ENCODE measurements at places on chromosomes 1 and 21.

- no peak for DNase-seq
Measured at GRCh38 chr1:108767708-108768107, 21.2 kb downstream of the STXBP3 start.

- DNase-seq, result no peak
Measured at GRCh38 chr1:3690282-3691065, 38.2 kb downstream of the TP73 start.

DNA sequence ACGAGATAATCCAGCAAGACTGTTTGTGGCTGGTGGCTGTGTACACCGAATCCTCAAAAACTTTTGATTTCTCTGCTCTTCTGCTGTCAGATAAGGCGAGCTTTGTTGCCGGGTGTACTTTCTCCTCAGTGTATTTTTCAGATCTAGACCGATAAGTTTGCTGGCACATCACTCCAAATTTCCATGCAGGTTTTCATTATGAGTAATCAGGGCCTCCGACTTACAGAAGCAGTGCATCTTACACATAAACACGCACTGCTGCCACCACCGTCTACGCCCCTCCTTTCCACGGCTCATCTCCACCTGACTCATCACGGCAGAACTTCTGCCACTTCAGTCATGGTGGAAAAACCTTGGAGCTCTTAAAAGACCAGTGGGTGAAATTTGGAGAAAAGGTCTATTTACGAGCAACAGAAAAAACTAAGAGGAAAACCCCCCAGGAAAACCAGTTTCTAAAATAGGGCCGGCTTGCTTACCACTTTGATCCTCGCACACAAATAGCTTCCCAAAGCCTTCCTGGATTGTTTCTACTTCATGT lies 7.7 kb downstream of the ZBTB21 start:
- DNase-seq, result peak; percentile 57

DNA sequence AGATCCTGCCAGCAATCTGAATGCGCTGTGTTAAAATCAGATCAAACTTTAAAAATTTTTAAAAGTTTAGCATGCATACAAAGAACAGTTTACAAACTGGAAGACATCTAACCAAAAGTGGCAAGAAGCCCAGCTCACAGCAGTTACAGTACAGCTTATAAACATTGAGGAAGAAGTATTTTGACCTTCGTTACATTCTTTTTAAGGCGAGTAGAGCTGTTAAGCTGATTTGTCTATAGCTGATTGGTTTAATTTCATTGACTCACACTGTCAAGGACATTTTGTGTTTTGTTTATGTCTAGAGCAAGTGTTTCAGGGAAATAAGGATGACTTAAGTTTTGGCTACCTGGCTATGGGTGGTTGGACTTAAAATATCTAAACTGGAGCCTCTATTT lies 3.0 kb upstream of the PGM1 start:
- no peak for DNase-seq

- DNase-seq, result no peak
Measured at GRCh38 chr1:6086762-6087376, 41.2 kb downstream of the KCNAB2 start.

- DNase-seq, result no peak
Measured at GRCh38 chr1:40014812-40015594, 25.5 kb upstream of the CAP1 start.

GRCh38 chr21:35088319-35088771 lies 39.2 kb upstream of the RUNX1 start:
- no peak for DNase-seq

- no peak for DNase-seq
Measured at GRCh38 chr1:186802388-186802787, 26.4 kb upstream of the PLA2G4A start.

Data from stimulated activated CD4-positive, alpha-beta T cell treated with anti-CD3 and anti-CD28 coated beads, Interleukin-1b, Interleukin-23, amount 100 ng/mL, for 4 hours (primary cell).